ENCODE measurements at places on chromosomes 7 and 10.

DNA sequence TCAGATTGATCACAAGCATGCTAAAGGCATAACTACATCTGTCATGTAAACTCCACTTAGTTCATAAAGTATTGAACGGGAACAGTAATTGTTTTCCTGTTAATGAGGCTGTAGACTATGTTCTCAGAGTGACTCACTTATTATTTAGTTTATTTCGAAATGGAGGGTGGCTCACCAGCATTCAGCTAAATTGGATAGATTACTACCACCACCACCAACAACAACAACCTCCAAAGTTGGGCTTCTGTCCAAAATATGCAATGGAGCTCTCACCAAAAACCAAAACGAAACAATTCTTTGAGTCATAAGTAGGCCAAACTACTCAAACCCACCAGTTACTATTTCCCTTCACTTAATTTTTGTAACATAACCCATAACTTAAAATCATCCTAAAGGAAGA lies 127.9 kb upstream of the NRBF2 start:
- no peak for DNase-seq

DNA sequence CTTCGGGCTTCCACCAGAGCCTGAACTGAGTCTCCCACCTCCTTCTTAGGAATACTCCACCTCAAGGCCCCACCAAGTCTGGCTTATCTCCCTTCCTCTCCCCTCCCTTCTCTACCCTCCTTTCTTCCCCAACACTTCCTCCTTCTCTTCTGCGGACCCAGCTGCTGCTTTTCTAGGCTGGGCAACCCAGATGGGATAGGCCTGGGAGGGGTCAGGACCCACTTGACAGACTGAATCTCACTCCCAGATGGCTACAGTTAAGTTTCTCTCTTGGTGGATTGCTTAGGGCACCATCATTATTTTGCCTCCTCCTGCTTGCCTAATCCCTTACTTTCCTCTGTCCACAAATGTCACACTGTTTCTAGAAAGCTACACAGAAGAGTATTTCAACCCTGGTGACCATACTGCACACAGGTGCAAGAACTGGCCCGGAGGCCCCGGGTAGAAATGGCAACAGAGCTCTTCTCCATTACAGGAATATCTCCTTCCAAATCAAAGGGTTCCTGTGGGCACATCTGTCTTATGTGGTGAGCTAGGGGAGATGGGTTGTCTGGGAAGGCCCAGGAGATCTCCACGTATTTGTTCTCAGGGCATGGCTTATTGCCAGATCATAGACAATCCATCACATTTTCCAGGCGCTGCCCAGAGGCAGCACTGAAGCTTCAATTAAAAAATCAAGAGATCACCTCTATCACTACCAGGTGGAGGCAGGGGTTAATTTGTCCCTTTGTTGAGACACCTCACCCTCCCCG lies 5.1 kb upstream of the HOXA11 start:
- no peak for DNase-seq

DNA sequence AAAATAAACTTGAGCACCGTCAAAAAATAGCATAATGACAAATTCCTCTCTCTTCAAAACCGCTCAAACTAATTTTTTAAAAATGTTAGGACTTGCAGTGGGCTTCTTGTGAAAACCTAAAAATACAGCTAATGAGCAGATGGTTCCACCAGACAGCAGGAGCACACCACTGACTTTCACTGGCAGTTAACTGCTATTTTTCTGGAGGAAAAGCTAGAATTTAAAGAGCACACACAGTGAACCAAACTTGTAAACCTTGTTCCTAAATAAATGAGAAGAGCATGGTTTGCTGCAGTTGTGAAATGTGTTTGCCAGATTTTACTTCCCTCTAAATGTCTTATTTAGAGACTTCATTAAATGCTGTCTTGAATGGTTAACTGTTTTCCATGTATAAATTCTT lies 143.9 kb downstream of the RAPGEF5 start:
- DNase-seq: no peak

DNA sequence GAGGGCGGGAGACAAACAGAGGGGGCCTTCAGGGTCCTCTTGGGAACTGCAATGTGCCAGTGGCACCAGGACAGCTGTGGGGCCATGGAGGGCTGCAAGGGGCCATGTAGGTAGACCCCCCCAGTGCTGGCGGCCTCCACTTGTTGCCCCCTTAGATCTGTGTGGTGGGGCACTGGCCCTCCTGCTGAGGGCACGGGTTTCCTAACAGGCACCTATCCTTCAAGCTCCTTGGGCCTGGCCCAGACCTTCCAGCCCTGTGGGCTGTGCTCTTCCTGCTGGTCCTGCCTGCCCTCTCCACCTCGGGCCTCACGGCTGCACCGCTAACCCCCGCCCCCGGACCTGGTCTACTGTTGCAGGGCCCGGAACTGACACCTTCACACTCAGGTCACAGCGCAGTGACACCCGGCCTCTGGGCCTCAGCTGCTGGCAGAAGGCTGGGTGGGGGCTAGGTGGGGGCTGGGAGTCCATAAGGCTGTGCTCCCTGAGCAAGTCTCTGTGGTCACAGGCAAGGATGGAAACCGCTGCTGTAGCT lies 12.6 kb downstream of the RASGEF1A start:
- DNase-seq: no peak

GRCh38 chr7:72435366-72435765 lies 23.2 kb upstream of the CALN1 start:
- no peak for DNase-seq

GRCh38 chr10:63573068-63573697 lies 52.0 kb downstream of the REEP3 start:
- DNase-seq: no peak

- peak; percentile 3 for DNase-seq
Observed at GRCh38 chr10:5549462-5550249, 24.9 kb downstream of the CALML3 start.

DNA sequence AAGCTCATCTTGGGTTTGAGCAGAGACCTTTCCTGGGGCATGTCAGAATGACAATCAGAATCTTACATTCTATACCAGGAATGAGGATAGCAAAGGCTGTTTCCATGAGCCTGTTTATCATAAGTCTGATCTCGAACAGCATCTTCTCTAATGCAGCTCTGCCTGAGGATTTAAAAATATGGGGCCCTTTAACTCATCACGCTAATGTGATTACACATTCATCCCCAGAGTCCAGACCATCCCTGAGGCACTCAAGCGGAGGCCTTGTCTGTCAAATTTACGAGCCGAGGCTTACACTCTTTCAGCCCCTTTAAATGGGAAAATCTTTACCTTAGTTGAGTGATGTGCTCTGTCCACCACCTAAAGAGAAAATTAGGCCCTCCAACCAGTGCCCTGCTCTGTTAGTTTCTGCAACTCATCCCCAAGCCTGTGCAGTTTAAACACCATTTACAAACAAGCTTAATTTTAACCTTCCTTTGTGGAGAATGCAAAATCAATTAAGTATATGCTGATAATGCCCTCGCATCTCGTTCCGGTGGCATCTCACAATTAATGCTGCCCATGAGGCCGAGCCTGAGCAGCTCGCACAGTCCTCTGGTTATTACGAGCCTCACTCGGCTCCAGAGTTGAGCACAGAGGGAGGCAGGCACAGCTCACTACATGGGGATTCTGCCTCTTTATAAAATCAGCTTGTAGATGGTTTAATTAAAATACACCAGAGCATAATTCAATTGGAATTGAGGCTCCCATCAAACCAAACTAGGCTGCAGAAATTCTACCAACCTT lies 16.0 kb downstream of the CHST15 start:
- no peak for DNase-seq

GRCh38 chr10:352476-353235 lies 217.4 kb downstream of the ZMYND11 start:
- no peak for DNase-seq

GRCh38 chr10:45454859-45455258 lies 80.8 kb downstream of the ALOX5 start:
- no peak for DNase-seq

DNA sequence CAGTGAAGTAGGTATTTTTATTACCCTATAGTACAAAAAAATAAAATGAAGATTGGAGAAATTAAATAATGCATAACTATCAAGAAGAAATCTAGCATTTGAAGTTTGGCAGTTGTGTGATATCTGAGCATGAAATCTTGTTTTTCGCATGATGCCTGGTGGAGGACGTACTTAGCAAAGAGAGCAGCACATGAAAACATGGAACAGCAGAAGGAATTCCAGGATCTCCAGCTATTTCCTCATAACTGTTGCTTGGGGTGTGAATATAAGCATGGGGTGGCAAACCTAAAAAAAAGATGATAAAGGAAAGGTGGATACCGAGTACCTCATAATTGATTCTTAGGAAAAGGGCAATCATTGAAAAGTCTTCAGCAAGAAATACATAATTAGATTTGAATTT lies 174.3 kb upstream of the FAM3C start:
- DNase-seq: no peak

GRCh38 chr7:96143495-96144259 lies 178.2 kb downstream of the SLC25A13 start:
- no peak for DNase-seq

- no peak for DNase-seq
Observed at GRCh38 chr10:15504101-15504840, 133.2 kb upstream of the FAM171A1 start.

- no peak for DNase-seq
Observed at GRCh38 chr7:117772421-117772820, 100.8 kb downstream of the CTTNBP2 start.

DNA sequence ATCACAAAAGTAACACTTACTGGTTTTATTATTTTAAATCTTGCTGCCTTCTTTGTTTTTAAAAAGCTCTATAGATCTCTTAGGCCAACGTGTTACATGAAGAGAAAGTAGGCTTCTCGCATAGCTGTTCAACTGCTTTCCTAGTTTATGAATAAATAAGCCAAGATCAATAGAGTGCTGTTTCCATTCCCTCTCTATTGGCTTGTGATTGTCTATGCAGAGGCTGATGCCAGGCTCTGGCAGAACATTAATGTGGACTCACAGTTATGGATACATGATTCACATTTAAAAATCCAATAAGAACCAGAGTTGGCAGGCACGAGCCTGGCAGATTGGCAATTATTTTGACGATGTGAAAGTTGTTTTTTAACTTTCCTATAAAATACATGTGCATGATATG lies 137.5 kb downstream of the GNAT3 start:
- DNase-seq: no peak

DNA sequence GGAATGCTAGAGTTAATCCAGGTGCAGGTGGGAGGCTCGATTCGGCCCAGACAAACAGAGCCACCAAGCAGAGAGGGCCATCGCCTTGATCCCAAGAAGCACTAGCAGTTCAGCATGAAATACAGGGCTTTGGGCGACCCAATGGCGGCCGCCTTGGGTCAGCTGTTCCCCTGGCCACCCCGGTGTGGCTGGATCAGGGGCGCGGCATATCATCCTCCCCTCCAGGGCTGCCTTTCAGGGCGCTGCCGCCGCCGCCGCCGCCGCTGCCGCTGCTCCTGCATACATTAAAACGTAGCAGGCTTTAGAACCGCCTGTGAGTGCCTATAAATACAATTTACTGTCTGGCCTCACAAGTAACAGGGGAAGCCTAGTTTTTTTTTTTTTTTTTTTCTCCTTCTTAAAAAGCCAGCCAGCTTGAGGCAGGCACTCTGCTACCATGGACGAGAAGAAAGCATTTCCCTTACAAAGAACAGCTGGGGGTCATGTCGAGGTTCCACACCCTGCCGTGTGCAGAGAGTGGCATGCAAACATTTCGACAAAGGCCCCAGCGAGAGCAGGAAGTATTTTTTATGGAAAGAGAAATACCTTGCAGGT lies 57.7 kb upstream of the EFCAB10 start:
- DNase-seq: peak; percentile 55

DNA sequence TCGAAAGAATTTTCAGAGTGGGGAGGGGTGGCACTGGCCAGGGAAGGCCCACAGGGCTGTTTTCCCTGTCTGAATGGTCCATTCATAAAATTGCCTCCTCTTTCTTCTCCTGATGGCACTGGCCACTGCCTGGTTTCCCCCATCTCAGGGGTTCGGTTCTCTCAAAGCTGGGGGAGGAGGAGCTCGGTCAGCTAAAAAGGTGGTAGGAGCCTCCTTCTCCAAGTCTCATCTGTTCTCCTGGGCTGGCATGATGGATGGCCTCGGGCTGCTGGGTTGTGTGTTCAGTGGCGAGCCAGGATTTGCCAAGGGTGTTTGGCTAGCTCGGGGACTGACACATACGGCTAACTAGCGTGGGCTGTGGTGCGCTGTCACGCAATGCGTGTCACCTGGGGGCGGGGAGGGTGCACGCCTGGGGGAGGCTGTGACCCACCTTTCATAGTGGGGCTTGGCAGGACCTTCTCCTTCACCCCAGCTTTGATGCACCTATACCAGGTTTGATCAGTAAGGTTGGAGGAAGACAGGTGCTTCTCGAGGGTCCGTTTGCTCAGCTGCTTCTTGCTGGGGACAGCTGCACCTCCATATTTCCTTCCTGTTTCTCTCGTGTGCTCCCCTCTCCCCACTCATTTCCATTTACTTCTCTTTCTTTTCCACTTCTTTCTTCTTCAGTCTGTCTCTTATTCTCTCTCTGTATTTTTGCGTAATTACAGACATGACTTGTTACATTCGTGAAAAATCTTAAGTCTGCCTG lies 36.3 kb downstream of the RBM20 start:
- DNase-seq: no peak

DNA sequence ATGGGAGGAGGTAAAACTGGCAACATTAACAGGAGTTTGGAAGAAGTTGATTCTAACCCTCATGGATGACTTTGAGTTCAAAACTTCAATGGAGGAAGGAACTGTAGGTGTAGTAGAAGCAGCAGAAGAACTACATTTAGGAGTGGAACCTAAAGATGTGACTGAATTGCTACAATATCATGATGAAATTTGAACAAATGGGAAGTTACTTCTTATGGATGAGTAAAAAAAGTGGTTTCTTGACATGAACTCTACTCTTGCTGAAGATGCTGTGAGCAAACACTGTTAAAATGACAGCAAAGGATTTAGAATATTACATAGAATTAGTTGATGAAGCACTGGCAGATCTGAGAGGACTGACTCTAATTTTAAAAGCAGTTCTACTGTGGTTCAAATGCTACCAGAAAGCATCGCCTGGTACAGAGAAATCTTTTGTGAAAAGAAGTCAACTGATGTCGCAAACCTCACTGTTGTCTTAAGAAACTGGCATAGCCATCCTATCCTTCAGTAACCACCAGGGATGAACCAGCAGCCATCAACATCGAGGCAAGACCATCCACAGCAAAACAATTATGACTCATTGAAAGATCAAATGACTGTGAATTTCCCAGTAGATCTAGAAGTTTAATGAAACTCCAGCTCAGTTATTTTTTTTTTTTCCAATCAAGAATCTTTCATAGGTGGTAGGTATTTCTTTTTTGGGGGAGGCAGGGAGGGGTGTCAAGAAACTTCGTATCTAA lies 20.8 kb downstream of the BRAF start:
- DNase-seq: no peak

GRCh38 chr7:157434701-157435100 lies 97.9 kb downstream of the DNAJB6 start:
- DNase-seq: no peak

DNA sequence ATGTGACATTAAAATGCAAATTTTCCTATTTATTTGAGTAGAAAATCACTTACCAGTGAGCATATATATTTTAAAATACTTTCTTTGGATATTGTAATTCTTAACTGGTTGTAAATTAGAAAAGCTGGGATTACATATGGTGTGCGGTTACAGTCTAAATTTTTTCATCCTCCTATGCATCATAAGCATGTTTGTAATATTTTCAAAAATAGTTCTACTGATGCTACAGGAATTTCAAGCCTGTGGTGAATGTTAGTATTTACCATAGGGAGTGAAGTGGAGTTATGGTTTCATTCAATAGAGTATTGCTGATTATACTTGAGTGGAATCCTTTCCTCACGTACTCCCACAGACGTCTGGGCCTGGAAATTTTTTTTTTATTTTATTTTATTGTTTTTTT lies 34.6 kb upstream of the ST7 start:
- no peak for DNase-seq

Data from mesothelial cell of epicardium (in vitro differentiated cells).